Mucosa of descending colon (tissue), 3 donors: ENCODE measurements at places on chromosomes 1 and 21. TPM values are rescaled to one million over a fixed set of nuclear protein-coding genes. Genes with fewer than 3 reads are reported as not detected.

Gene ZSCAN20
- total RNA-seq = 5.7 TPM

DNA sequence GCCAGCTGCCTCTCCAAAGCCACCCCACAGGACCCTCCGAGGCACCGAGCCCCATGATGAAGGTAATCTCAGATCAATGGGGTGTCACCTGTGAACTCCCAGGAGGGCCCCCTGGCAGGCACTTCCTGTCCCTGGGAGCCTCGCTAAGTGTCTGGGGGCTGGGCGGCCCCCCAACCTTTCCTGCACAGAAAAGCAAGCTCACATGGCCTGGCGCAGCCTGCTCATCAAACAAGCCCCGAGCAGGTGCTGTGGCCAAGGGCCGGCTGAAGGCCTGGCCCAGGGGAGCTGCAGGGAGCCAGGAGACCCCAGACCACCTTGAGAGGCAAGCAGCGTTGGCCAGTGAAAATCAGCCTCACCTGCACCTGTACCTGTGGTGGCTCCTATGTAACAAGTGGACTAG, 2.9 kb downstream of the RIPK4 start:
- DNase-seq = no peak

DNA sequence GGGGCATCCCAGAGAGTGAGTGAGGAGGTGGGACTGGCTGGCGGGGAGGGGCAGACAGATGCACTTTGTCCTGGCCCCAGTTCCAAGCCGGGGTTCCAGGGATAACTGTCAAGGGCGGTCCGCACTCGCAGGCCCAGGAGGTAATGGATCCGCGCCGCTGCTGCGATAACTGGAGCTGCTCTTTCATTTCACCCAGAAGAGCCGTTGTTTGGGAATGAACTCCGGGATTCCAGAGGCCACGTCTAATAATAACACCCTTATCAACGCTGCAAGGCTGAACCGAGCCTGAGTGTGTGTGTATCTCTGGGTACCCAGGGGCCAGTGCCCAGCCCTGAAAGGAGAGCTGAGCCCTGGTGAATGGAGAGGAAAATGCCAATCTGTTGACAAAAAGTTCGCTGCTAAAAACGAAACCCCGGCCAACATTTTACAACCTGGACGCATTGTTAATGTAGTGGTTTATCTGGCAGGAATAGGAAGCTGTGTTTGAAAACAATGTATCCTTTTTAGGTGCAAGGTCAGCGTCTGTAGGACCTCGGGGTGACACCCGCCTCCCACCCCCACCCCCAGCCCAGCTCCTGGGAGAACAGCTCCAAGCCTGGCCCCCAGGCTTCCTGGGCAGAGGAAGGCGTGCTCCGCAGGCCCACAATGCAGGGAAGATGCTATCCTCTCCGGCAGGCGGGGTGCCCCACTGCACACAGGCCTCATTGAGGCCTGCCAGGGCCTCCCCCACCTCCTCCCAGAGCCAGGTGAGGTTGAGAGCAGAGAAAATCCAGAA, 119.7 kb downstream of the PROX1 start:
- DNase-seq = peak; percentile 13

- no peak for DNase-seq
Measured at GRCh38 chr1:171366816-171367215, 52.8 kb downstream of the FMO4 start.

DNA sequence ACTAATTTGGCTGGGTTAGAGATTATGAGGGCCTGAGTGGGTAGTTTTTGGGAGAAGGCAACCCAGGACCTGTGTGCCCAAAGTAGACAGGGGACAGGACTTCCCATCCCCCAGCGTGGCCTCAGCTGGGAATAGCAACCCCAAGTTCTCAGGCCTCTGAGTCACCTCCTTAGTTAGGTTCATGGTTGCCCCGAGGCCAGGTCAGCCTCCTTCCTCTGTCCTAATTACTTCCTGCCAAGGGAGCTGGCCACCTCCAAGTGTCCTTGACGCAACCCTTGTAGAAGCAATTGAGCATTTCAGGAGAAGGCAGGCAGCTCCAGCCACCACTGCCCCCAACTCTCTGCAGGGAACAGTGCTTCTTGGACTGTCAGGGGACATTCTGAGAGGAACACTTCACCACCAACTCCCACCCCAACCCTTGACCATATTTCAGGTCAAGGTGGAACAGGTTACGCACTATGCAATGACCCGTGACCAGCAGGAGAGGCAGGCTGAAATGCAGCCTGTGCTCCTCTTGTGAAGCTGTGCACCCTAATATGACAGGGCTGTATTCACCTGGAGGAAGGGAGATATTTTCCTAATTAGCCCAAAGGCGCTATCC, 5.1 kb upstream of the NT5C1A start:
- DNase-seq = no peak

- DNase-seq = no peak
Measured at GRCh38 chr1:47161298-47162040, 24.2 kb downstream of the CYP4A22 start.

- no peak for DNase-seq
Measured at GRCh38 chr1:234170622-234171021, 202.6 kb upstream of the COA6 start.
